Stimulated activated CD4-positive, alpha-beta T cell treated with anti-CD3 and anti-CD28 coated beads, Interleukin-15, amount 100 ng/mL, for 48 hours (primary cell): ENCODE measurements at places on chromosomes 3 and 15.

GRCh38 chr15:73246898-73247297 lies 121.9 kb downstream of the HCN4 start:
- no peak for DNase-seq

DNA sequence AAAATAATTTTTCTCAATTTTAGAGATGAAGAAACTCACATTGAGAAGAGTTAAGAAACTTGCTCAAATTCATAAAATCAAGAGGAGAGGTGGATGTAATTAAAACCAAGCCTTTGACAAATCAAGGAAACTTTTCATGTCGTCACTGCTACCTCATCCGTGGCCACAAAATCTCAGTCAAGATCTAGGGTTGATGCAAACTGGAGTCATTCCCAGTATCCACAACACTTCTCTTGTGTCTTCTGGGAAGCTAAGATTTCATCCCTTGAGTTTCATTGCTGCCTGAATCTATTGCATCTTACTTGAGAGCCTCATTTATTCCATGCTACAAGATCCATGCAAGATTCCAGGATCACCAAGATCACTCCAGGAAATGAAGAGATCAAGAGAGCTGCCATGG lies 5.4 kb upstream of the FBN1 start:
- DNase-seq: no peak

- DNase-seq: no peak
Observed at GRCh38 chr15:48963524-48964113, at the start of gene SHC4. Gene SHC4 (minus strand): TSS chr15:48963919. CDS start chr15:48963015, 904 bp downstream.

DNA sequence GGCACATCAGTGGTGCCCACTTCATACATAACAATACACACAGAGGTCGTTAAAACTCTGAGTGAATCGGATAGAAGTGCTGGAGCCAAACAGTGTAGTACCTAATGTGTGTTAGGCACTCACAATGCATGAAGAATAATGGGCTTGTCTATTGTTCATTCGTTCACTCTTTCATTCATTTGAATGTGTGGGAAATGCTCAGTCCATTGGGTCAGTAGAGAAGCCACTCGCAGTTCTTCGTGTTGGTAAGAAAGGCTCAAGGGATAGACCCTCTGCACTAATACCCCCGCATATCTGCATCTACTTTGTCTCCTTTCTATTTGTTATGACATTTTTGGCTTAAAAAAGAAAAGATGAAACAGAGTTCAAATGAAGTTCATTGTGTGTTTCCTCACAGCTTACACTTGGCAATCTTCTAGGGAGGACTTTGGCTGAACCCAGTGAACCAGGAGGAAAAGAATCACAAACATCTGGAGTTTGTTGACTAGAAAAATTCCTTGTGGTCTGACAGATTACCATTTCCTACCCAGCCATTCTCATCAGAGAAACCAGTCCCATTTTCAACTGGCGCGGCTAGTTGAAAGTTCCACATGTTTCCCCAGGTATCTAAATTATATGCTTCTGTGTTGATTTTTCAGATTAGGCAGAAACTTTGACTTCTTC lies 32.8 kb upstream of the MFSD1 start:
- DNase-seq: no peak

- DNase-seq: no peak
Observed at GRCh38 chr3:194910414-194910984, 224.8 kb downstream of the FAM43A start.

DNA sequence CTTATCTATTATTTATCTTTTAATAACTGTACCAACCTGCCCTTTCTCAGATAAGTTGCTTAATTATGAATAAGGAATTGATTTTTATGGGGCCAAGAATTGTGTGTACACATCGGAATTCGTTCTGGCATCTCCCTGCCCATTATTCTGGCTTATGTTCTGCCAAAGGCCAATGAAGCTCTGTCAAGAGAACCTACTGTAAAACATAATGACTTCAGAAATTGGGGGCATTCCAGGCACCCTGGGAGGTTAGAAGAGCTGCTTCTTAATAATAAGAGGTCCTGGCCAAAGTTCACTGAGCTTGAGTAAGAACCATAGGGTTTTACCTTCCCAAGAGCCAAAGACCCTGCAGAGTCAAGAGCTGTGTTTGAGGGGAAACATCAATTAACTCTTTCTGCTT lies 261.7 kb downstream of the SLC9A9 start:
- DNase-seq: no peak

GRCh38 chr15:41904541-41905005 lies 10.7 kb upstream of the SPTBN5 start:
- peak; percentile 52 for DNase-seq

- no peak for DNase-seq
Observed at GRCh38 chr15:48040166-48040817, 80.5 kb upstream of the SLC24A5 start.

- no peak for DNase-seq
Observed at GRCh38 chr3:41742121-41742520, 219.8 kb downstream of the ULK4 start.
